Activated naive CD8-positive, alpha-beta T cell treated with anti-CD3 and anti-CD28 coated beads, Interleukin-2, amount 50 U/mL, for 24 hours (primary cell): ENCODE measurements at places on chromosomes 12 and 14.
A peak's percentile ranks its signal among the peaks of the same experiment; 100 is the strongest.

DNA sequence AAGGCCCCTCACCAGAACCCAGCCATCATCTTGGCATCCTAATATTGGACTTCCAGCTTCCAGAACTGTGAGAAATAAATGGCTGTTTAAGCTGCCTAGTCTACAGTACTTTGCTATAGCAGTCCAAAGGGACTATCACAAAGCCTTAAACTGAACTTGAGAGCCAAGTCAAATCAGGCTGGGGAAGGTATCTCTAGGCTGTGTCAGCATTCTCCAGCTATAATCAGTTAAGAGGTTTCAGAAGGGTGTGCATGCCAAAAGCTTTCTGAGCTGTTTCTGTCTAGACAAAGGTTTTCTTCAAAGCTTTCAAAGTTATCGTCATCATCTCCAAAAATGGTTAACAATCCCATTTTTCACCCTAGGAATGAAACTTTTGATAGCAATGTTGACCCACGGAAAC is 7.6 kb downstream of the ASCL4 start:
- H3K4me3 ChIP-seq, result no peak overlapping the region
- H3K27me3 ChIP-seq, result peaks cover 17% of the 10 kb centered on the region
- no peak for DNase-seq
- H3K27ac ChIP-seq, result no peak overlapping the region
- peaks cover 2% of the 10 kb centered on the region for H3K4me1 ChIP-seq

GRCh38 chr14:75170772-75171171 is 5.6 kb downstream of the TMED10 start:
- H3K27me3 ChIP-seq, result no peaks in the 10 kb centered on the region
- H3K4me1 ChIP-seq, result peaks cover 82% of the 10 kb centered on the region
- no peak for DNase-seq
- peaks cover 4% of the 10 kb centered on the region for H3K36me3 ChIP-seq
- no peak overlapping the region for H3K4me3 ChIP-seq
- H3K27ac ChIP-seq, result no peak overlapping the region

GRCh38 chr14:104985675-104986486 is at the start of gene CLBA1:
CLBA1 (plus strand) TSS chr14:104985788; CDS start chr14:104986432, 644 bp downstream.
- peaks cover 3% of the 10 kb centered on the region for H3K4me1 ChIP-seq
- no peak within 1 kb of the TSS for H3K27ac ChIP-seq
- no peaks in the 10 kb centered on the region for H3K27me3 ChIP-seq
- DNase-seq, result peak; percentile 88

DNA sequence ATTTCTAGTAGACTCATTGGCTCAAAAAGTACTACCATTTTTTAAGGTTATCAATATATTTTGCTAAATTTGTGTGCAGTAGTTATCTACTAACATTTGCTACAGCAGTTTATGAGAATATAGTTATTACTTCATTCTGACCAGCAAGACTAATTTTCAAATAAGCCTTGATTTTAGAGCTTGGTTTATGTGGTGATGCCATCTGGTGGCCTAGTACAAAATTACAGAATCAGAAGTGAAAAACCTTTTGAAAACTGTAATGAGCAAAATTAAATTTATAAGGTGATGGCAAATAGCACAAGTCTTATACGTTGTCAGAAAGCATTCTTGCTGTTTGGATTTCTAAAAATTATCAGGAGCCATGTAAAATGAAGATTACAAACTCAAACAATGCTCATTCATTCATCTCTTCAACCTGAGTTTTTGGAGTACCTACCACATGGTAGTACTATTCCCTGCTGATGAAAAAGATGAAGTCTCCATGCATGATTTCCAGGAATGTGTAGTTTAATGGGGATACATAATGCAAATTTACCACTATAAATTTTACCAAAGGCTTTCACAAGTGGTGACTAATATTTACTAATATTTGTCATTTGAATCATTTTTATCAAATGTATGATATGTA is 51.0 kb downstream of the MAGOHB start:
- H3K27ac ChIP-seq, result no peak overlapping the region
- DNase-seq, result no peak
- H3K36me3 ChIP-seq, result peaks cover 57% of the 10 kb centered on the region
- peak overlapping the region; percentile 27 for H3K4me3 ChIP-seq
- H3K4me1 ChIP-seq, result peaks cover 82% of the 10 kb centered on the region

DNA sequence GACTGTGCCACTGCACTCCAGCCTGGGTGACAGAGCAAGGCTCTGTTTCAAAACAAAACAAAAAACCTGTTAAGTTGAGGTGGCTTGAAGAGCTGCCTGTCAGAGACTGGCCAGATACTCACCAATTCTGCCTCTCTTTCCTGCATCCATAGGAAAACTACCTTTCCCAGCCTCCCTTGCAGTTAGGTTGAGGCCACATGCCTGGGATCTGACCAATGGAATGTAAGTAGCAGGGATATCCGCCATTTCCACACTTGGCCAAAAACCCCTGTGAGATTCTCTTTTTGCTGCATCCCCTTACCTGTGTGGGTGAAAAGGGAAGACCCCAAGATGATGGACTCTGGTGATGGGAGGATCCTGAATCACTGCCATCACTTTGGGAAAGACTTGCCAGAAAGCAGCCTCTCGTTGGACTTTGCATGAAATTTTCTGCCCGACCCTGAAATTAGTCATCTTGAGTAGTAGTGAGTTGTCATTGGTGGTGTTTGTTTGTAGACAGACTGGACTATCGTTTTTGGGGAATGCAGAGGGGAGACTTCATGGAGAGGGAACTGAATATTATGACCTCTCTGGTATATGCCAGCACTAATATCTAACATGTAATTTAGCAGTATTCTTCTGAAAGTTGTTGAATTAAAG is 14.0 kb downstream of the GPR68 start:
- DNase-seq, result no peak
- peak overlapping the region; percentile 99 for H3K27ac ChIP-seq
- H3K4me3 ChIP-seq, result peak overlapping the region; percentile 81

DNA sequence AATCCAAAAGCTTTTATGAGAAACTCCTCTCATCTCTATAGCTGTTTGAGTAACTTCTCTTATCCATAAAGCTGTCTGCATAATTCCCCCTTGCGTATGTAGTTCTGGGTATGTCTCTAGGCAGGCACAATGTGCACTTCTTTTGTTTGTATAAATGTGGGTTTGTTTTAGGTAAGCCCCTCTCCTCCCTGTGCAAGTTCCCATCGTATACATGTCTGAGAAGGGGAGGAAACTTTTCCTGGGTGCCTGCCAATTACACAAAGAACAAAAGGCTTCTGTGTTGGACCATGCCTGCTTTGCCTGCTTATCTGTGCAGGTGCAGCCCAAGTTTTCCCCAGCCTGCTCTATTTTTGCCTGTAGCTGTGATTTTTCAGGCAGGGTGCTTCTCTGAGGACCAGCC is 96.7 kb downstream of the CCER1 start:
- H3K27ac ChIP-seq, result no peak overlapping the region
- H3K36me3 ChIP-seq, result no peaks in the 10 kb centered on the region
- peaks cover 1% of the 10 kb centered on the region for H3K4me1 ChIP-seq
- no peaks in the 10 kb centered on the region for H3K27me3 ChIP-seq
- no peak overlapping the region for H3K4me3 ChIP-seq

DNA sequence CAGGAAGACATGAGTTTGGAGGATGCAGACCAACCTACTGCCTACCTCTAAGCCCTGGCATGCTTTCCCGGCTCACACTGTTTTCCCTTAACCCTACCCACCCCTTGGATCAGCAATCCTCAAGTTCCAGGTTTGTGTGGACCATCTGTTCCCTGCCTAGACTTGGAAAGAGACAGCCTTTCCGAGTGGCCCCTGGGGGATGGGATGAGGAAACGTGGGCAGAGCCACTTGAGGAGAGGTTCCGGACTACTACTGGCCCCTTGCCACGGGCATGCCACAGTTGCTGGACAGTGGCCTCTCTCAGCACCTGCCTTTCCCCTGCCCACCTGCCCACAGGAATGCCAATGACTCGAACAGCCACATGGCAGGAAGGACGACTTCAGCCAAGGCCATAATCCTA is 135.9 kb downstream of the SLC15A4 start:
- no peaks in the 10 kb centered on the region for H3K4me1 ChIP-seq
- no peaks in the 10 kb centered on the region for H3K36me3 ChIP-seq
- H3K27ac ChIP-seq, result no peak overlapping the region
- no peak for DNase-seq
- H3K27me3 ChIP-seq, result no peaks in the 10 kb centered on the region

GRCh38 chr12:128133321-128134073 is 133.5 kb upstream of the TMEM132C start:
- H3K4me3 ChIP-seq, result no peak overlapping the region
- no peaks in the 10 kb centered on the region for H3K27me3 ChIP-seq
- H3K36me3 ChIP-seq, result no peaks in the 10 kb centered on the region
- no peak overlapping the region for H3K27ac ChIP-seq
- no peak for DNase-seq
- no peaks in the 10 kb centered on the region for H3K4me1 ChIP-seq

- DNase-seq, result no peak
- no peaks in the 10 kb centered on the region for H3K36me3 ChIP-seq
- H3K4me3 ChIP-seq, result no peak overlapping the region
- H3K27me3 ChIP-seq, result peaks cover 41% of the 10 kb centered on the region
These were observed 87.0 kb downstream of the GALNT8 start for GRCh38 chr12:4807116-4807783.

DNA sequence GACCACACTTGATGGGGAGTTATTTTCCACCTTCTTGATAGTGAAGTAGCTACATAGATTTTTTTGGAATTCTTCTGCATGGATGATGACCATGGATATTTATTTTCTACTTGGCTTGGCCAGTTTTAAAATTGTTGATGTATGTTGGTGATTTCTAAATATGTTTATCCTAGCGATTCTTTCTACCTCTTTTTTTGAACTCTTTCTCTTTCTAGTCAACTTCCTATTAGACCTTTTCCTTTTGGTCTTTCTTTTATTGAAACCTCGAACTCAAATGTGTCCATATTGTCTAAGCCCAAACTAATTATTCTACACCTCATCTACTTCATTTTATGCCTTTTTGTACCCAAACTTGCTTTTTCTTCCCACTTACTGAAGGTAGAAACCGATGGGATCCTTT is 37.0 kb downstream of the CCDC91 start:
- H3K27ac ChIP-seq, result no peak overlapping the region
- peaks cover 22% of the 10 kb centered on the region for H3K36me3 ChIP-seq
- no peak for DNase-seq
- H3K4me3 ChIP-seq, result no peak overlapping the region

- H3K27me3 ChIP-seq, result no peaks in the 10 kb centered on the region
- H3K27ac ChIP-seq, result no peak overlapping the region
- H3K4me1 ChIP-seq, result no peaks in the 10 kb centered on the region
- H3K36me3 ChIP-seq, result no peaks in the 10 kb centered on the region
- no peak overlapping the region for H3K4me3 ChIP-seq
These were observed 104.8 kb downstream of the UNC79 start for GRCh38 chr14:93535537-93535936.

DNA sequence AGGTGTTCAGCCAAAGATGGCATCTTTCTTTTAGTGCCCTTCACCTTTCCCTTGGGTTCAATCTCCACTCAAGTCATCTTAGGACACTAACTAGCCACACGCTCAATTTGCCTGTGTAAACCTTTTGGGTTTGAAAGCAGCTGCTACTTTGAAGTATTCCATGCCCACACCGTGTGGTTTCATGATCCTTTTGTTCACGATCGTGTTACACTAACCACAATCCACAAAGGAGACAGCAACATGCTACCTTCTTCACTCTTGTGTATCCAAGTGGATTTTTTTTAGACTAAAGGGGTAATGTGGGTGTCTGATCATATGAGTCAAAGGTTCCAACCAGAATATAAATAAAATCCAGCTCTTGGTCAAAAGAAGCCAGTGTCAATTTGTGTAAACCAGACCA is 122.7 kb upstream of the FAR2 start:
- DNase-seq, result no peak
- H3K4me1 ChIP-seq, result peaks cover 8% of the 10 kb centered on the region
- no peaks in the 10 kb centered on the region for H3K36me3 ChIP-seq
- H3K27me3 ChIP-seq, result peaks cover 6% of the 10 kb centered on the region
- H3K4me3 ChIP-seq, result no peak overlapping the region

- H3K4me1 ChIP-seq, result no peaks in the 10 kb centered on the region
- H3K36me3 ChIP-seq, result no peaks in the 10 kb centered on the region
- no peak overlapping the region for H3K4me3 ChIP-seq
- no peak overlapping the region for H3K27ac ChIP-seq
- DNase-seq, result no peak
- H3K27me3 ChIP-seq, result peaks cover 8% of the 10 kb centered on the region
These were observed 122.7 kb downstream of the PAPOLA start for GRCh38 chr14:96624661-96625425.

DNA sequence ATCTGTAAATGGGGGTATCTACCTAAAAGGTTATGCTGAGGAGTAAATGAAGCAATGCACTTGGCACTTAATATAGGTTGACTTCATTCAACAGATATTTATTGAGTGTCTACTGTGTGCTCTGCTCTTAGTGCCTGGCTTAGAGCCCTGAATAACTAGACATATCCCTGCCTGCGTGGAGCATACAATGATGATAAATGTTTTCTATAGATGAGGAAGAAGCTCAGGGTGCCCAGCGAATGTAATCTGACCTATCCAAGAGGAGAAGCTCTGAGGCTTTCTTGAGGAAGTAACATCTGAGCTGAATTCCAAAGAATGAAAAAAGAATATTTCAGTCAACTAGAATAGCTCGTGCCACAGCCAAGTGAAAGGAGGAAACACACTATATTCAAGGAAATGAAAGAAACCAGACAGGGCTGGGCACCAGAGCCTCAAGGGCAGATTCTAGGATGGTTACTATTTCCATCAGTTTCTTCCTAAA is 17.9 kb upstream of the HIGD1C start:
- H3K27ac ChIP-seq, result no peak overlapping the region
- H3K4me3 ChIP-seq, result no peak overlapping the region
- no peaks in the 10 kb centered on the region for H3K27me3 ChIP-seq
- peaks cover 5% of the 10 kb centered on the region for H3K4me1 ChIP-seq
- no peak for DNase-seq

GRCh38 chr14:80946187-80946586 is 4.6 kb upstream of the CEP128 start:
- peak overlapping the region; percentile 66 for H3K27ac ChIP-seq
- DNase-seq, result no peak
- peaks cover 6% of the 10 kb centered on the region for H3K27me3 ChIP-seq
- peaks cover 48% of the 10 kb centered on the region for H3K4me1 ChIP-seq
- H3K4me3 ChIP-seq, result no peak overlapping the region

DNA sequence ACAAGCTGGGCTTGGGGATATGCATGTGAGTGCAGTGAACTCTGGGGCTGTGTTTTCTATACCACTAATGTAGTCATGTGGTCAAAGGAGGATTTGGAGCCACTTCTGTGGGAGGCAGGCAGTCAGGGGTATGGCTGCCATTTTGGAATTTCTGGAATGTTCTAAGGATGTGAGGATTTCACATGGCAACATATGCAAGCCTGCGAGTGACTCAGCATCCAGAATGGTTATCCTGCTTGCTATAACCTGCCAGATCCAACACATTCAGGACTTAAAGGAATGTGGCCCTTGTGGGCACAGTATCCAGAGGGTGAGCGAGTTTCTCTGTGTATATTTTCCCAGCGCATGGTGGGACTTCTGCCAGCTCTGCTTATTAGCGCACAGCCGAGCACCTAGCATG is 249.2 kb upstream of the PWP1 start:
- H3K27ac ChIP-seq, result no peak overlapping the region
- no peaks in the 10 kb centered on the region for H3K27me3 ChIP-seq
- no peaks in the 10 kb centered on the region for H3K36me3 ChIP-seq
- H3K4me1 ChIP-seq, result peaks cover 27% of the 10 kb centered on the region

DNA sequence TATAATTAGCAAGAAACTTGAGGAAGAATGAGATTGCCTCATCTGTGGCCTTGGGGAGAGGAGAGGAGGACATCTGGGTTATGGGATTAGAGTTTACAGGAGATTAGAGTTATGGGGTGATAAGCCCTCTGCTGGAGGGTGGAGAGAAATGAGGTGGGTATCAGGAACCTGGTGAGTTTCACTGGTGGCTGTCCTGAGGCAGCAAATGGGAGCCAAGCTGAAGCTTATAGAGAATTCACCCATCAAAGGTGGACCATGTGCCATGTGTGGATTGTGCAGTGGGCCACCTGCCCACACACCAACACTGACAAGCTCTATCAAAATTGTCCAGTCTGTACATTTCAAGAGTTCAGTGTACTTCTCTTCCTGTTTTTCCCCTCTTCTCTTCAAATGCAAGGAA is 135.3 kb downstream of the AEBP2 start:
- H3K4me3 ChIP-seq, result no peak overlapping the region
- H3K27me3 ChIP-seq, result no peaks in the 10 kb centered on the region
- DNase-seq, result no peak
- H3K36me3 ChIP-seq, result peaks cover 2% of the 10 kb centered on the region
